ENCODE measurements at places on chromosomes 3 and 15.
A peak's percentile ranks its signal among the peaks of the same experiment; 100 is the strongest.

- DNase-seq = no peak
Observed at GRCh38 chr3:188208516-188208981, 54.6 kb downstream of the LPP start.

DNA sequence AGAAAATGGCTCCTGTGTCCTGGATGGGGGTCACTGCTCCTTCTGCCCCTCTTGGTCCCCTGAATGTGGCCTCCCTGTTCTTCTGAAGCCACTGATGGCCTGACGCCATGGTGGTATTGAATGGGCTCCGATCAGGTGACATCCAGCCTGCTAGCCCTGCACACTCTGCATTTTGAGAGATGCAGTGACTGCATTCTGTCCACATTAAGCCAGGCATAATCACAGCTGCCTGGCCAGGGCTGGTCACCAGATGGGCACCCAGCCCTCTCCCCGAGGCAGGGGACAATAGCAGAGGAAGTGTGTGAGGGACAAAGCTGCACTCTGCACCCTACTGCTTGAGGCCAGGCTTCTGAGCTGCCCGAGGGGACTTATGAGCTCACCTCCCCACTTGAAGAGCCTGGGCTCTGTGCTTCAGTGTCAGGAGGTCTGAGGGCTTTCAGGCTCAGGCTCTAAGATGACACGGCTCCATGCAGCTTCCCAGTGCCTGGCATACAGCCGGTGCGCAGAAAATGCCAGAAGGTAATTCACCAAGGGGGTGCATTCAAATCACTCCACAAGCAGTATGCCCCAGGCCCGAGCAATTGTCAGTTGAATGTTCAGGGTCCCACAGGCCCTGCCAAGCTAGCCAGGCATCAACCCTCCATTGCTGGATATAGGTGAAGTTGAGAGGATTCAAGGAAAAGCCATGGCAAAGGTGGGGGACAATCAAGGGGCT, 56.8 kb downstream of the WNT7A start:
- no peak for DNase-seq

GRCh38 chr3:179421500-179421899, 29.8 kb downstream of the GNB4 start:
- DNase-seq = no peak

GRCh38 chr3:106241593-106241992, 372.8 kb upstream of the CBLB start:
- no peak for DNase-seq

DNA sequence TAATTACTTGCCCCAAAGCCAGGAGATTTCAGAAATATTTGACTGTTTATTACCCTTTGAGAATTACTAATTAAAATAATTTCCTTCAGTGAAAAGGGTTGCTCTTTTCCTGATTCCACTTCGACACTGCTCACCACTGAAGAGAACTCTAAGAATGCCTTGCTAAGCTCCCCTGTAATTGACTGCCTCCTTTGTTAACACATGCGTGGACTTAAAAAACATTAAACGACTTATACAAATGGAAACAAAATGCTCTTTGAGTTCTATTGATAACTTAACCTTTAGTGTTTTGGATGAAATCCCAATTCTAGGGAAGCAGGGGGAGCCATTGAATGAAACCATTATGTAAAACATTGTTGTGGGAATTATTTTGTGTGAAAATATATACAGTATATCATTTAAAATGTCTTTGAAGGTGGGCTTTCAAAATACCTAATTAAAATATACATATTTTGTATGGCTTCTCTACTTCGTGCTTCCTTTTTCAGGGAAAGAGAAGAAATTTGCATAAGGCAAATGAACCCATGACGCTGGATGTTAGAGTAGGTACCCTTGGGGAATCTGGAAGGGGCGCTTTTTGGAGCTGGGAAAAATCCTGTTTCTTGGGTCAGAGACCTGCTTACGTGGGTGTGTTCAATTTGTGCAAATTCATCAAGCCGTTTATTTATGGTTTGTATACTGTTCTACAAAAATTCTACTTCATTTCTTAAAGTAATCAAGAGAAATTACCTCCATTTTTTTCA, 64.2 kb downstream of the WWTR1 start:
- DNase-seq = no peak

DNA sequence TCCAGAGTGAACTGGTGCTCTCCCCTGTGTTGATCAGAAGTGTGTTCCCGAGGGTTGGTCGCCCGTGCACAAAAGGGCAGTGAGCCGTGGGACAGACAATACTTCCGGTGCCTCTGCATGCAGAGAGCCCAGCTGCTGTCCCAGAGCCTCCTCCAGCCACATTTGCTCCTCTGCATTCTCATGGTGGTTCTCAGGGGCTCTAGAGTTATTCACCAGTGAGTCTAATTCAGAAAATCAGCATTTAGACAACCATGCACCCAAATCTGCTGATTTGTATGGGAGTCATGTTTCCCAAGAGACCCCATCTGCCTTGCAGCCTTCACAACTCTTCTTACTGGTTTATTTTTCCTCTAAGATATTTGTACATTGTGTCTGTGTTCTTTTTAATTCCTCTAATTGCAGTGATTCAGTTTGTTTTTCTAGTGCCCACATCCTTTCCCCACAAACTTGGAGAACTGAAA, 107.0 kb upstream of the SPRED1 start:
- no peak for DNase-seq

GRCh38 chr3:64011685-64012084, 11.6 kb downstream of the PSMD6 start:
- no peak for DNase-seq

GRCh38 chr3:118628704-118629341, 405.8 kb downstream of the IGSF11 start:
- peak; percentile 48 for DNase-seq

GRCh38 chr15:20348900-20349773, 192.5 kb downstream of the GOLGA6L6 start:
- DNase-seq = no peak

GRCh38 chr15:48954538-48954937, 9.2 kb downstream of the SHC4 start:
- no peak for DNase-seq

- no peak for DNase-seq
Observed at GRCh38 chr3:16587681-16588060, 17.6 kb downstream of the DAZL start.

DNA sequence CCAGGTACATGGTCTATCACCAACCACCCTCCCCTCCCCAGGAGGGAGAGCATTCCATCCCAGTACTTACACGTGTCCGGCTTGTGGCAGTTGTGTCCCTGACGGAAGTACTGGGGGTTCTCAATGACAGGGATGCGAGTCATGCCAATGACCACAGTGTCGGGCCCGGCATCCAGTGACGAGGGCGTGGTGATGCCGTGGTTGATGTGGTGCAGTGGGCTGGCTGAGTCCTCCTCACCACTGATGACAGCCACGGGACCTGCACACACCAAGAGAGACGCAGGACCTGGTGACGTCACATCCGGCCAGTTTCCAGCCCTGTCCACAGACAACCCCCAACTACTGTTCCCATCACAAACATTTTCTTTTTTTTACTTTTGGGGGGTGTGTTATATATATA, 223.8 kb downstream of the NTRK3 start:
- DNase-seq = no peak

GRCh38 chr3:23668430-23668904, 137.3 kb upstream of the UBE2E1 start:
- no peak for DNase-seq

DNA sequence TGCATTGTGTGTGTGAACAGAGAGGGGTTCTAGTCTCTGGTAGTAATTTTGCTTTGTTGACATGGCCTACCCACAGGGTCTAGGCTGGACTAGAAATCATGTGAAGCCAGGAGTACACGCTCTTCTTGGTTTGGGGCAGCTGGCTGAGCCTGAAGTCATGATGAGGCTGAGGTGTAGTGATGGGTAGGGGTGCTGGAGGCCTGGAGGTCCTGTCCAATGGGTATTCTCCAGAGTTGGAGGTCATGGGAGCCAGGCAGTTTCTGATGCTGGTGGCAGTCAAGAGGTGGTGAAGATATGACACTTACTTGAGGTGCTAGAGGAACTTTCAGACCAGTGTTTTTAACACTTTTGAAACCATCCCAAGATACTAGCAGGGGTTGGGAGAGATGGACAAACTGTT, 18.5 kb upstream of the EPHB1 start:
- DNase-seq = no peak

GRCh38 chr15:78680431-78681075, 39.5 kb upstream of the CHRNB4 start:
- DNase-seq = no peak

- DNase-seq = no peak
Observed at GRCh38 chr3:159378396-159379194, 576.7 kb downstream of the MFSD1 start.

DNA sequence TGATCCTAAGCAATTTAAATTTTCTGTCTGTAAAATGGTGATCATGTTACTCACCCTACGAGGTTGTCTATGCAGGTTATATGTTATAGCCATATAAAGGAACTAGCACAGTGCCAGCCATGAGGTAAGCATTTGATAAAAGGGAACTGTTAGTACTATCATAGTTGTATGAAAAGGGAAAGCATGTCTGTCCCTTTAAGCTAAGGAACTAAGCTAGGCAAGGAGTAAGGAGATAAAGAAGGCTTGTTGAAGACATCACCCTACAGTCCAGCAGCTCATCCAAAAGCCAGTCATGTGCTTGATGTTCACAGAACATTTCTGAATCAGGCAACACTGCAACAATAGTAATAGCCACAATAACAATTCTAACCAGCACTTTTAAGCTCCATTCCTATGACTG, 243.9 kb downstream of the ZBTB20 start:
- no peak for DNase-seq

DNA sequence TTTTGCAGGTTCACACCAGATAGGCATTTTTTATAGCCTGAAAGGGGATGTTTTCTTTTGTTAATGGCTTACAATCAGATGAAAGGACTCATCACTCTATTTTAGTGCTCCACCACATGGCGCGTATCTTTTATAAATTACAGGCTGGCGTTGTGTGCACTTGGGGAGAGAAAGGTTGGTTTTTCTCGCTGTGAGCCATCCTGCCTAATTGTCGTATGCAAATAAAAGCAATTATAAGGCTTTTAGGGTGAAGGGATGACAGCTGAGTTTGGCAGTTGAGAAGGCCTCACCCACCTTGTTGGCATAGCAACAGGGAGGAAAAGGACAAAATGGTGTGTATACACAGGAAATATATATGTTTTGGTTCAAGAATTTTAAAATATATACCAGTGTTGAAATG, 268.0 kb downstream of the NR2F2 start:
- DNase-seq = no peak

- DNase-seq = no peak
Observed at GRCh38 chr15:51629612-51630011, 7.0 kb upstream of the DMXL2 start.

DNA sequence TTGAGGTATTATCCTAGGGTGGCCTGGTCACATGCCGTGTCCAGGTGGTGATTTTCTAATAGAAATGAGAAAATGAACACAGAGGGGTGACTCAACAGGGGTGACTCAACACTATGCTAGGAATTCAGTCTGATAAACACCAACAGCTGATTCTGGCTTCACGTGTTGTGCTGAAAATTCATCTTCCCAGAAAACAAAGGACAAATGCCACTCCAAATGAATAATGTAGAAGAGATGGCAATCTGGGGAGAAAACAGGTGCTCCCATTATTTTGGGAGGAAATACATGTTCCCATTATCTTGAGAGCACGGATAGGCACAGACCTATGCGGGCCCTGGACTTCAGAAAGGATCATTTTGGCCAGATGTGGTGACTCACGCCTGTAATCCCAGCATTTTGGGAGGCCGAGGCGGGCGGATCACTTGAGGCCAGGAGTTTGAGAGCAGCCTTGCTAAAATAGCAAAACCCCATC, 101.2 kb upstream of the MEX3B start:
- DNase-seq = no peak

Data from activated CD4-positive, alpha-beta T cell treated with anti-CD3 and anti-CD28 coated beads, Interleukin-2, amount 50 U/mL, for 48 hours (primary cell).